ENCODE measurements at places on chromosomes 2 and 18.

GRCh38 chr18:52541056-52541455 lies 201.1 kb downstream of the DCC start:
- DNase-seq = no peak

- no peak for DNase-seq
Measured at GRCh38 chr2:9639000-9639602, 8.3 kb upstream of the YWHAQ start.

DNA sequence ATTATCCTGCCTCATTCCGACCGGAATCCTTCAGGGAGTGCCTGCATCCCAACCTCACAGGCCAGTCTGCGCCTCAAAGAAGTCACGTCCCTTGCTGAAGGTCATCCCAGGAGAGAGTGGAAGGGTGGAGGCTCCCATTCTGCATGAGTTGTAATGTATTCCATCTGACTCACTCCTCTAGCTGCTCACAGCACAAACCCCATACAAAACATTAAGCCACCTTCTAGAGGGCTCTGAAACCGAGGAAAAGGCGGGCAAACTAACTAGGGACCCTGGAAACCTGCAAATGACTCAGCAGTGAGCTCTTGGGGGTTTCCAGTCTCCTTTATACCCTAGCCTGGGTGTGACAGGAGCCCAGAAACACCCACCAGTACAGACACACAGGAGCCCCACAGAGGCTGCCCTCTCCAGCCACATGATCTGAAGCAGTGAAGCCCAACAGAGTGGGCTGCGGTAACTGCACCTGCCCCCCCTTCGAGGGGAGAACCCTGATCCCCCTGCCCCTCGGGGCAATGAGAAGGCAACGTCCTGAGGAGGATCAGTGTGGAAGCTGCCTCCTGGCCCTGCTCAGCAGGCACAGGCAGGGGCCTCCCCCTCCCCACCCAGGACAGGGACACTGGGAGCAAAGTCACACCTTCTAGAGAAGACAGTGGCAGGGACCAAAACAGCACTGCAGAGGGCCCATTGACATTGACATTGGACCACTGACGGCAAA lies 69.3 kb upstream of the SNTG2 start:
- DNase-seq = no peak

DNA sequence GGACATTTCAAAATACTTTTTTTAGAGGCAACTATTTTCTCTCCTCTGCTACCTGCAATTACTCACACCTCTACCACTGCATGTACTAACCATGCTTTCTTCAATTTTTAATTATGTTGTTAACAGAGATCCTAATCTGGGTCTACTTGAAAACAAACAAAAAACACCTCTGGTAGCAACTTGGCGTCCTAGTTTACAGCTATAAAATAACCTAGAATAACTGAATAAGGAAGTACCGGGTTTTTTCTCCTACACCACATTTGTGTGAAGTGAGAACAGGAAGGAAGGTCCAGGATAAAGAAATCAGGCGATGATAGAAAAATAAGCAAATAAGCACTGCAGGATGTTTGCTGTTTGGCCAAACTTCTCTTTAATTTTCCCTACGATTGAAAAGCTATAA lies 633.5 kb downstream of the LRP1B start:
- DNase-seq = no peak

- DNase-seq = no peak
Measured at GRCh38 chr2:72979896-72980295, 62.6 kb downstream of the EMX1 start.

DNA sequence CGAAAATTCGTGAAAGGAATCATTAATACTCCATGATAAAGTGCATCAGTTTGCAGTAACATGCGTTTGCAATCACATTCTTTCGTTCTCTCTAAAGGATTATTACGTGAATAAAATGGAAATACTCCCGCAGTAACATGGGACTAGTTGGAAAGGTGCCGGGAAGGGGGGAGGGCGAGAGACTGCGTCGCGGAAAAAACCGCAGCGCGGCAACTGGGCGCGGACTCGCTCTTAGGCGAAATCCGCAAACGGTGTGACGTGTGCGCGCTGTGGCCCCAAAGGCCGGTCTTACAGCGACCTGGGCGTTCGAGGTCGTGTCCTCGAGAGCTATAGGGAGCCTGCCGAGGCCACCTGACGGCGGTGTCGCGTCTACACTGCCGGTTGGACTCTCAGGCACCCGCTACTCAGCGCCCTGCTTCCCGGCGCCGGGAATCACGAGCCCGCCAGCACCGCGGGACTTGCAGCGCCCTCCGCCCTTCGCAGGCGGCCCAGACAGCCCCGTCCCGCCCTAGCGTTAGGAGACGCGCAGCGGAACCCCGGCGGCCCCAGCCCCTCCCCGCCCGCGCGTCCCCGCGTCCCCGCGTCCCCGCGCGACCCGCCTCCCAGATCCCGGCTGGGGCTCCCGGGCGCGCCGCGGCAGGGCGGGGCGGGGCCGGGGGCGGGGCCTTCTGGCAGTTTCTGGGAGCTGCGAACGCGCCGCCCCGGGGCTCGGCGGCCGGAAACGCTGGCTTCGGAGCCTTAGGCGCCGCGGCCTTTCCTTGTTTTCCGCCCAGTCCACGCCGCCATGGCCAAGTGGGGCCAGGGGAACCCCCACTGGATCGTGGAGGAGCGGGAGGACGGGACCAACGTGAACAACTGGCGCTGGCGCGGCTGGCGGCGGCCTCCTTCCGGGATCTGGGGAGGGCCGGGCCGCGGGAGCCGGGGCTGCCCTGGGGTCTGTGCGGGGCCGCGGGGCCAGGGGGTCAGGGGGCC lies 15.1 kb downstream of the C2orf74 start:
- peak; percentile 93 for DNase-seq

GRCh38 chr18:50786864-50787263 lies 33.0 kb downstream of the MRO start:
- DNase-seq = no peak

DNA sequence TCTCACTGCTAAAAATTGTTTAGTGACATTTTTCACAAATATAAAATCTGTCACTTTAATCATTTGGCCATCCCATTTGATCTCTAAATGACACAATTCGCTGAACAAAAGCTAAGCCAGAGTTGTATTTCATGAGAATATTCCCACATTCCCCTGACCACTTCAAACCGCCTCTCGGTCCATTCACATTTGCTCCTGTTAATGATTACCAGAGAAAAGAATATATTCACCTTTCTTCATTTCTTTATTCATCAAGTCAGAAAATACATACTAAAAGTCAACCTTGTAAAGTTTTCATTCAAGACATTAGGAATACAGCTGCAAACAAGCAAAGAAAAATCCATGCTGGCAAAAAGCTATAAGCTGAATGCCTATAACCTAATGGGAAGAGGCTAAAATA lies 225.5 kb downstream of the DOK6 start:
- no peak for DNase-seq

Measured in activated CD4-positive, CD25-positive, alpha-beta regulatory T cell (primary cell).